Esophagus squamous epithelium (tissue), 5 donors: ENCODE measurements at places on chromosomes 6 and 20. TPM values are rescaled to one million over a fixed set of nuclear protein-coding genes. Genes with fewer than 3 reads are reported as not detected.

Gene C4A
- total RNA-seq, result 11.8 TPM

Gene CENPQ
- 5.4 TPM for total RNA-seq

DNA sequence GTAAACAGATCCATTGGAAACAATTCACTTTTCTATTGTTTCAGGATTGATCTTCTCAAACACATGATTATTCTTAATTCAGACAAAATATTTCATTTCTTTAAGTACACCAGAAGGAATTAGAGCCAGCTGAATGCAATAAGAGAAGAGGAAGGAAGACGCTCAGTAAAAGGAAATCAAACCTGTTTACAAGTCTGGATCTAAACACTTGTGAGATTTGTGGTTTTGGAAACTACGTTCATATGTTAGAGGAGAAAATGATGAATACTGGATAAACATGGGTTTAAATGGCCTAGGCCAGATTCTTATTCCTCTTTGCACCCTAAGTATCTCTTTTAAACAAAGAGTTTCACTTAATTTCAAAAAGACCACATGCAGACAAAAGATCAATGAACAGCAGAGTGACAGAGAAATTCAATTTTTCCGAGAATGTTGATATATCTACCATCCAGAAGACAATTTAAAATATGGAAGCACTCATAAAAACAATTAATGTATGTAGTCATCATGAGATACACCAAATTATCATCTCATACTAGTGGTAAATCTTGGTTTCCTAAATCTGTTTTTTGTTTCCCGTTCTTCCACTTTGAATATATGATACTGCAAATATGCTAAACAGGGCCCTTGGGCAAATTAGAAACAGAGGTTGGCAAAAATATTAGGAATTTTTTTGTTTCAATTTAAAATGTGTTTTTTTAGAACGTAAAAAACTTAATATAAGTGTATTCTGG, 703.5 kb upstream of the CITED2 start:
- DNase-seq, result no peak
- H3K27ac ChIP-seq, result peak overlapping the region; percentile 9
- no peak overlapping the region for H3K4me3 ChIP-seq

GRCh38 chr20:51890003-51890402, 87.7 kb upstream of the SALL4 start:
- DNase-seq, result no peak
- no peaks in the 10 kb centered on the region for H3K36me3 ChIP-seq
- no peak overlapping the region for H3K4me3 ChIP-seq
- peaks cover 10% of the 10 kb centered on the region for H3K27me3 ChIP-seq
